ENCODE measurements at places on chromosomes 1 and 21.

DNA sequence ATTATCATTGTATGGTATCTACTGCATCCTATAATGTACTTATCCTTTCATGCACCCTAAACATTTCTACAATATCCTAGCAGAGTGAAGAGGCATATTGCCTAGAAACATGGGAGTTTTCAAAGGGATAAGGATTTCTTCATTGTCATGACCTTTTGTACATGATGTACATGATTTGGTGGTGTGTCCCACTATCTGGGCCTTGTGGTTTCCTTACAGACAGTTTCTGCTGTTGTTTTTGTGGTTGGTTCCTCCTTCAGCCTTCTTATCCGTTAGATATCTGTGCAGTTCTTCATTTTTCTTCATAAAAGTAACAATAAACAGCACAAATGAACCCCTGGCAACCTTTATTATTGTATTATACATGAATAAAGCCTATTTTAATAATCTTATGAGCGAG, 70.4 kb upstream of the BACH1 start:
- no peaks in the 10 kb centered on the region for H3K27me3 ChIP-seq
- H3K4me3 ChIP-seq, result no peak overlapping the region
- DNase-seq, result no peak
- H3K36me3 ChIP-seq, result no peaks in the 10 kb centered on the region
- no peak overlapping the region for H3K27ac ChIP-seq
- H3K4me1 ChIP-seq, result no peaks in the 10 kb centered on the region

DNA sequence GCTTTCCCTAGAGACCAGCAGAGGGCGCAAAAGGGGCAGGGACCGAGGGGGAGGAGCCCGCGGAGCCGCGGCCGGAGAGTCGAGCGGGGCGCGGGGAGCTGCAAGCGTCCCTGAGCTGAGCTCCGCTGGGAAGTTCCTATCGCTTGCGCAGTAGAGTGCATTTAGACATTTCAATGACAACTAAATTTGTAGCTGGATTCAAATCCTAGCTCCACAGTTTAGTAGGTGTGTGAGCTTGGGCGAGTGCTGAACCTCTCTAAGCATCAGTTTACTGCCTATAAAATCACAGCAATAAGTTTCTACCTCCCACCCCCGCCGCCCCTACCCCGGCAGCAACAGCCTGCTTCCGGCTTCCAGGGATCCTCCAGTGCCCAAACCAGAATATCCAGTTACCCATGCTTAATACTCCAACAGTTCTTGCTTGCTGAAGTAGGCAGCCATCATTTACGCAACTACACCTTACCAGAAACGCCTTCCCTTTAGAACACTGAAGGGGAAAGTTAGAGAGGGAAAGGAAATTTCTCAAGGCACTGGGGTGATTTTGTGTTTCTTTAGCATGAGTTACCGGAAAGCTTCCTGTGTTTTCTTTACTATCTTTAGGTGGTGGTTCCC, 9.1 kb downstream of the TLR5 start:
- no peak overlapping the region for H3K27ac ChIP-seq
- DNase-seq, result peak; percentile 67
- H3K4me1 ChIP-seq, result peaks cover 14% of the 10 kb centered on the region
- peak overlapping the region; percentile 5 for H3K4me3 ChIP-seq

GRCh38 chr1:234369784-234370183, 3.5 kb upstream of the COA6 start:
- peaks cover 15% of the 10 kb centered on the region for H3K4me1 ChIP-seq
- DNase-seq, result no peak
- no peaks in the 10 kb centered on the region for H3K36me3 ChIP-seq
- no peaks in the 10 kb centered on the region for H3K27me3 ChIP-seq

GRCh38 chr1:19441048-19441780, 44.1 kb downstream of the CAPZB start:
- no peaks in the 10 kb centered on the region for H3K27me3 ChIP-seq
- H3K4me1 ChIP-seq, result peaks cover 71% of the 10 kb centered on the region
- no peak overlapping the region for H3K4me3 ChIP-seq
- peaks cover 6% of the 10 kb centered on the region for H3K36me3 ChIP-seq
- no peak overlapping the region for H3K27ac ChIP-seq
- DNase-seq, result no peak

- H3K4me1 ChIP-seq, result no peaks in the 10 kb centered on the region
- no peaks in the 10 kb centered on the region for H3K36me3 ChIP-seq
- no peaks in the 10 kb centered on the region for H3K27me3 ChIP-seq
- DNase-seq, result no peak
Observed at GRCh38 chr1:40130892-40131291, 30.3 kb upstream of the RLF start.

- no peak overlapping the region for H3K27ac ChIP-seq
- H3K4me1 ChIP-seq, result peaks cover 42% of the 10 kb centered on the region
- H3K36me3 ChIP-seq, result no peaks in the 10 kb centered on the region
- peak; percentile 56 for DNase-seq
- H3K27me3 ChIP-seq, result no peaks in the 10 kb centered on the region
Observed at GRCh38 chr1:58755468-58755872, 28.4 kb downstream of the JUN start.

- H3K27me3 ChIP-seq, result no peaks in the 10 kb centered on the region
- H3K27ac ChIP-seq, result no peak overlapping the region
- H3K4me1 ChIP-seq, result peaks cover 9% of the 10 kb centered on the region
- DNase-seq, result no peak
Observed at GRCh38 chr21:46465651-46466050, 7.0 kb downstream of the DIP2A start.

GRCh38 chr21:15468368-15468767, 261.4 kb upstream of the USP25 start:
- no peak for DNase-seq
- no peak overlapping the region for H3K4me3 ChIP-seq
- H3K27ac ChIP-seq, result no peak overlapping the region

- no peaks in the 10 kb centered on the region for H3K4me1 ChIP-seq
- DNase-seq, result no peak
- H3K27ac ChIP-seq, result no peak overlapping the region
- no peak overlapping the region for H3K4me3 ChIP-seq
Observed at GRCh38 chr1:196535727-196536126, 72.5 kb downstream of the KCNT2 start.

DNA sequence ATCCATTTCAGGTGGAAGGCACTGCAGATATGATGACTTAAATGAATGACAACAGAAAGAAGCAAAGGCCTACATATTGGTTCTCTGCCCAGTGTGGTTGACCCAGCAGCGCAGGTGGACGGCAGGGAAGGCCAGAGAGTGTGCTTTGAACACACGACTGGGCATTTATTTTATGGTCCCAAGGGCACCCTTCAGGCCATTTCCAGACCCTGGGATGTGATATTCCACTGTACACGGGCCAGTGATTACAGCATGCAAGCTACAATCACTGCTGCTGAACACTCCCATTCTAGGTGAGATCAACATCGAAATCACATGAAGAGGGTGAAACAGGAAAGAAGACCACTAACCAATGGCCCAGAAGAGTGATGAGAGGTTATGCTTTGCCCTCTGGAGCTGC, 33.8 kb downstream of the PCNX2 start:
- H3K27me3 ChIP-seq, result no peaks in the 10 kb centered on the region
- DNase-seq, result no peak
- H3K36me3 ChIP-seq, result peaks cover 10% of the 10 kb centered on the region

DNA sequence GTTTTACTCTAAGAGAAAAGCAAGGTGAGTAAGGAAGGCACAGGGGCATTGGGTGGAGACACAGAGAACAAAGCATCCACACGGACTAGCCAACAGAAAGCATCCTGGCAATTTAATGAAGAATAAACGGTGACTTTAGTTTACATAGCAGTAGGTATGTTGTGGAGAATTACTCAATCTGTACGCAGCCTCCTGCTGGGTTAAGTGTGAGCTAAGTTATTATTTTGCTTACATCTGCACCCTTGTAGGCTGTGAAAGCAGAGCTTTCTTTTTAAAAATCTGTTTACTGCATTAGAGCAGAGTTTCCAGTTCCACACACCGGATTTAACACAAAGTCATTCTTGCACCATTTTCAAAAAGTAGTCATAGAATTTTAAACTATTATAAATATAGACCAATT, 144.5 kb downstream of the AKT3 start:
- H3K4me3 ChIP-seq, result no peak overlapping the region
- no peak overlapping the region for H3K27ac ChIP-seq
- no peaks in the 10 kb centered on the region for H3K27me3 ChIP-seq

- H3K4me3 ChIP-seq, result no peak overlapping the region
- no peak overlapping the region for H3K27ac ChIP-seq
- peaks cover 60% of the 10 kb centered on the region for H3K4me1 ChIP-seq
Observed at GRCh38 chr21:44923480-44924084, 2.9 kb upstream of the ITGB2 start.

DNA sequence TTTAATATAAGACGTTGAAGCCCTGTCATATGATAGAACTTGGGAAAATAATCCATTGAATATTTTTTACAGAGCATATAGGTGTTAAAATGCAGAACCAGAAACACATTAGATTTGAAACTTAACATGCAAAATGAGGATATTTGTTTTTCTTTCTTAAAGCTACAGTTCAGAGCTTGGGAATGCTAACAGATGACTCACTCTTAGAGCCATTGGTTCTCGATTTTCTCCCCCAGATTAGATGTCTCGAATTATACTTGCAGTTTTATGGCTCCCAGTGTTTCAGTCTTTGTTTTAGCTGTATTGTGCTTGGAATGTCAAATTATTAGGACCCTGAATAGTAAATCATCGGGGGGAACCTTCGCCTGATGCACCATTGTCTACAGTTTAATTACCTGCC, 575.7 kb upstream of the ZP4 start:
- DNase-seq, result no peak
- no peaks in the 10 kb centered on the region for H3K4me1 ChIP-seq
- H3K36me3 ChIP-seq, result no peaks in the 10 kb centered on the region

DNA sequence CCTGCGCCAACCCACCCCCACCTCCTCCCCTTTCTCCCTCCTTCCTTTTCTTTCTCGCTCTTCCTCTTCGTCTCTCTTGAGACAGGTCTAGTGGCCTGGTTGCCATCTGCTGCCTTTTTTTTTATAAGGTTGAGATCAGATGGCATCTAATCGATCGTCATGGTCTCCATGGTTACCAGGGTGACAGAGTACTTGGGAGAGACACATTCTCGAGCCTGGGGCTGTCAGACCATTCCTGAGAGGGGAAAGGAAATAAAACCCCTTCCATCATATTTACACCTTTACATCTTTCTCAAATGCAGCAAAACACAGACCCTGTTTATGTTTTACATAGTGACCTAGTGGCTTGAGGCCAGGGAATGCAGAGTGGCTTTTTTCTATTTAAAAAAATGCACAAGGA, 53.5 kb upstream of the SLC22A15 start:
- H3K4me1 ChIP-seq, result no peaks in the 10 kb centered on the region
- no peaks in the 10 kb centered on the region for H3K36me3 ChIP-seq
- no peak overlapping the region for H3K27ac ChIP-seq
- no peak overlapping the region for H3K4me3 ChIP-seq
- H3K27me3 ChIP-seq, result no peaks in the 10 kb centered on the region

DNA sequence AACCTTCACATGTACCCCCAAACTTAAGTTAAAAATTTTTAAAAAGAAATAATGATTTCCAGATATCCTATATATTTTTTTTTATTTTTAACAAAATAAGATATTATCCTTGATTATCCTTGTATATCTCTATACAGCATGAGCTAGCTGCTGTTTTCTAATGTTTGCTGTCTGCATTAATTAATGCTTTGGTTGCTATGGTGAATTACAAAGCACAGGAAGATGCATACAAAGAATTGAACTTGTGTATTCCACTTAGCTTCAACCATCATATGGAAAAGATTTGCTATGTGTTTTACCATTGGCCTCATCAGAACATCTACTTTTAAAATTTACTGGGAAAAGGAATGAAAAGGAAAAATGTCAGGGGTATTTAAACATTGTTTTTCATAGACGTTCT, 35.4 kb downstream of the VPS45 start:
- H3K4me1 ChIP-seq, result peaks cover 31% of the 10 kb centered on the region
- H3K27me3 ChIP-seq, result no peaks in the 10 kb centered on the region
- no peak overlapping the region for H3K4me3 ChIP-seq
- no peaks in the 10 kb centered on the region for H3K36me3 ChIP-seq
- DNase-seq, result no peak

DNA sequence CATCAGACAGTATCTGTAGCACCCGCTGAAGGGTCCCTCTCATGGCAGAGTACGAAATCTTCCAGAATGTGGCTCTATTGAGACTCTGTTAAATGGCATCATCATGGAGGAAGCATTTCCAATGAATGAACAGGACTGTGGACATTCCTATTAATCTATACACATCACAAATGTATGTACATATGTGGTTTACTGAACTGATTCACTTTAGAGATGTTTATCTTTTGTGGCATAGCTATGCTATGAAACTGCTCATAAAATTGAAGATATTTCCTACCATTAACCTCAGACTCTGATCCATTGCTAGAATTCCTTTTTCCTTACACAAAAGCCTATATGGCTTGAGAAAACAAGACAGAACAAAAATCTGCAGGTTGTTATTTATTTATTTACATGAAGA, 259.6 kb upstream of the RRP15 start:
- no peak for DNase-seq
- no peaks in the 10 kb centered on the region for H3K27me3 ChIP-seq
- H3K4me3 ChIP-seq, result no peak overlapping the region
- H3K36me3 ChIP-seq, result no peaks in the 10 kb centered on the region

- DNase-seq, result no peak
- H3K27ac ChIP-seq, result no peak overlapping the region
- H3K27me3 ChIP-seq, result no peaks in the 10 kb centered on the region
Observed at GRCh38 chr1:208962867-208963266, 620.6 kb upstream of the CAMK1G start.

GRCh38 chr1:227893300-227893948, 54.3 kb downstream of the WNT9A start:
- no peak overlapping the region for H3K4me3 ChIP-seq
- H3K27ac ChIP-seq, result no peak overlapping the region
- no peaks in the 10 kb centered on the region for H3K36me3 ChIP-seq

GRCh38 chr1:106249365-106249764, 807.1 kb upstream of the PRMT6 start:
- H3K27me3 ChIP-seq, result no peaks in the 10 kb centered on the region
- no peaks in the 10 kb centered on the region for H3K4me1 ChIP-seq
- DNase-seq, result no peak

DNA sequence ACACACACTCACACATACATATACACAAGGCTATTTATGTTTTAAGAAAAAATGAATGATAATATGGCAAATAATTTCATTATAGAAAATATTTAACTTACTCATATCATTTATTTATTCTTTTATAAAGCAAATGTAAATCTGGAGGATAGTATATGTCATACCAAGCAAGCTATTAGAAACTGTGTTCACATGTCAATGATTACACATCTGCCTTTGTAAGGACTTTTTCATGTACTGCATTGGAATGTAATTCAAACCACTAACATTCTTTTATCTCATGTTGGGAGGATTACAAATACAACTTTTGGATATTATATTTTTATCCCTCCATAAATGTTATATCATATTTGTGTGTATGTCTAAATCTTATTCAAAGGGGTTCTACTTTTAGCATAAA, 1887.4 kb downstream of the NCAM2 start:
- DNase-seq, result no peak
- H3K4me3 ChIP-seq, result no peak overlapping the region
- no peaks in the 10 kb centered on the region for H3K36me3 ChIP-seq
- H3K4me1 ChIP-seq, result no peaks in the 10 kb centered on the region
- no peaks in the 10 kb centered on the region for H3K27me3 ChIP-seq
- no peak overlapping the region for H3K27ac ChIP-seq

- no peaks in the 10 kb centered on the region for H3K27me3 ChIP-seq
- DNase-seq, result peak; percentile 8
- peak overlapping the region; percentile 11 for H3K4me3 ChIP-seq
Observed at GRCh38 chr1:5329068-5329739, 663.0 kb downstream of the NPHP4 start.

- peaks cover 21% of the 10 kb centered on the region for H3K4me1 ChIP-seq
- no peaks in the 10 kb centered on the region for H3K36me3 ChIP-seq
- no peak overlapping the region for H3K27ac ChIP-seq
- no peak overlapping the region for H3K4me3 ChIP-seq
Observed at GRCh38 chr1:107954719-107955415, 10.1 kb downstream of the VAV3 start.
